ENCODE measurements at places on chromosomes 5 and 9. TPM values are rescaled to one million over a fixed set of nuclear protein-coding genes. Genes with fewer than 3 reads are reported as not detected.

Gene SAXO1
- 0.06 TPM for polyA plus RNA-seq

- DNase-seq: no peak
These were observed 123.1 kb downstream of the DROSHA start for GRCh38 chr5:31408814-31409213.

- DNase-seq: no peak
These were observed 43.1 kb upstream of the TTC39B start for GRCh38 chr9:15349892-15350761.

DNA sequence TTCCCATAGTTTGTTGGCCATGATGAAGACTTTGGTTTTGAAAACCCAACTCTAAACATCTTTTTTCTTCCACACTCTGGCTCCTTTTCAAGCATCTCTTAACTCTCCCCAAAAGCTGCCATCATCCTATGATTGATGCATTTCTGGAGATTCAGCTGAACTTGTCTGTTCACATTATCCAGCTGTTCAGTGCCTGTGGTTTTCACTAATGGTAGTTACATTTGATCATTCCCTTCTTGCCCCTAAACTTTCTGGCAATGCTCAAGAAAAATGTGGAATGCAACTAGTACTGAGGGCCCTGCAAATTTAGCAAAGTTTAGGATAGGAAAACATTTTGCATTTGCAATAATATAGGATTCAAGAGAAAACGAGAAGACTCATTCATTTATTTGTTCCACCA lies 267.5 kb downstream of the ENC1 start:
- DNase-seq: no peak

DNA sequence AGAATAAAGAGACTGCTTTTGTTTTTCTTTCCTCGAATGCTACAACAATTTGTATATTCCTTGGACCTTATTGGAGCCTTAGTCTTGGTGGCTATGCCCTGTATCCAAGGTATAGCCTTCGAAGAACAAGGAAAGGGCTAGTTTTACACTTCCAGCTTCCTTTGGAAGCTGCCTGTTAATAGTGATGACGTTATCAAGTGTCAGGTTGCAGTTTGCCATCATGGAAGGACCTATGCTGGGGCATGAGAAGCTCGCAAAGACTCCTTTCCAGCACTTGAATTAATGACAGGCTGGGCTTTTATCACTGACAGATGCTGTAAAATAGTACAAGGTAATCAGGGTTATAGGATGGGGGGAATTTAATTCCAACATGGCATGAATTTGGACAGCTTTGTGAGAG lies 157.9 kb downstream of the KDM4C start:
- DNase-seq: no peak

GRCh38 chr5:6950250-6950649 lies 237.0 kb downstream of the TENT4A start:
- DNase-seq: no peak

DNA sequence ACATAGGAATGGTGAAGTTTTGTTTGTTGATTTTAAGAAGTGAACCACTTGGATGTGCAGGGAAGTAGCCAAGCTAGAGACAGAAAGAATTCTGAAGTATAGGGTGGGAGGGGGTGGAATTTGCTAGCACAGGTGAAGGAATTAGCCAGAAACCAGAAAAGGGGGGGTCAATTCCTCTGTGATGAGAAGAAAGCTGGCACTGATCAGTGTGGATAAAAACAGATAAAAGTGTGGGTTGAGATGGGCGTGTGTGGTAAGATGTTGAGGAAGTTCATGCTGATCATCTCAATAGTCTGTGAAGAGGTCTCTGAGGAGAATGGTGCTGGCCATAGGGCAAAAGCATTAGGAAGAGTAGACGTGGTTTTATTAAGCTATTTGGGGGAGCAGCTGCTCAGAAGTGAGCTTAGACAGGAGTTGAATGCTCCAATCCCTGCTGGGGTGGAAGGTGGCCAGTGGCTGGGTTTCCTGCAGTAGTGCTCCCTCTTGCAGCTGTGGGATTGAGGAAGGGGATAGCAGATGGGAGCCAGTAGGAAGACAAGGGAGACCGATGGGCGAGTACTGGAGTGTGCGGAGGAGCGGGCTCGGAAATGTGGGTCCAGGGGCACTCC lies 88.7 kb upstream of the ELL2 start:
- DNase-seq: no peak

GRCh38 chr9:119284587-119285337 lies 84.5 kb downstream of the BRINP1 start:
- no peak for DNase-seq

GRCh38 chr5:160315968-160316367 lies 3.6 kb upstream of the CCNJL start:
- DNase-seq: no peak

DNA sequence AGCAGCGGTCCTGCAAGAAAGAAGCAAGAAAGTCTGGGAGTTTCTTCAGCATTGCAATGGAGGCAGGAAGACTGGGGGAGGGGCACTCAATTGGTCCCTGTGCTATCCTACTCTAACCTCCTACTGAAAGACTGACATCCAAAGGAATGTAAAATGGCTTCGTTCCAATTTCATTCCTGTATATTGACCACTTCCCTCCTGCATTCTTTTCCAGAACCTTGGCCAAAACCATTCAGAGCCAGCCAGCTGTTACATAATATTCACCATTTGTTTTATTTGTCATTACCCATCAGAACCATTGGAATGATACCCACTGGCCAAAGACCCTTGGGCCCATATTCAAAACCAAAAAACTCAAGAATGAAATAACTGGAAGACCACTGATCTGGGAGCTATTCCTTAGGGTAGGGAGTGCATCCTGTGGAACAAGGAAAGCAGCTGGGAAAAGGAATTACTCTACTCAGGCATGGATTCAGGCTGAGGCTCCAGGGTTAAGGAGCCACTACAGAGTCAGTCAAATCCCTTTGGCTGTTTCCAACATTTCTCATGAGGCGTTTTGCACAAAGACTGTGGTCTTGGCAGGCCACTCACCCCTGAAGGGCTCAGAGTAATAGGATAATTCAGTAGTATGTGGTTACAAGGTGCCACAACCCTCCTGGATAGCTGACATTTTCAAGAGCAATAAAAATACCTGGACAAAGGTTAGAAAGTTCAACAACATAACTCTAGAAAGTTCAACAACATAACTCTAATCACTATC lies 148.7 kb upstream of the SLC1A3 start:
- DNase-seq: no peak

DNA sequence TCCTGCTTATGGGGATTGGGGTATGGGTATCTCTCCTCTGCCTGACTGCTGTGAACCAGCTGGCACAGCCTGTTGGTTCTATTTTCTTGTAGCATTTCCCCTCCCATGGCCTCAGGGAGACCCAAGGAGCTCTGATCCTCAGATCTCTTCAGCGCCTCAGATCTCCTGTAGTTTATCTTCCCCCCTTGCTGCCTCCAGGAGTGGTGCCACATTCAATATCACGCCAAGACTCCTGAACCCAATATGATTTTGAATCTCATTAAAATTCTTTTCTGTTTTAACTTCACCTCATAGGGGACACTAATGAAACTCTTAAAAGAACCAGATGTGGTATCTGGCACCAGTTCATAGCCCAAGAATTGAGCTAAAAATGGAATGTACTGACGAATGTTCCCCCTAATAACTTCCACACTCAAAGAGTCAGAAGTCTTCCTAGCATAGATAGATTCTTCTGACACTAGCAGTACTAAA lies 59.6 kb upstream of the LIFR start:
- peak; percentile 24 for DNase-seq

DNA sequence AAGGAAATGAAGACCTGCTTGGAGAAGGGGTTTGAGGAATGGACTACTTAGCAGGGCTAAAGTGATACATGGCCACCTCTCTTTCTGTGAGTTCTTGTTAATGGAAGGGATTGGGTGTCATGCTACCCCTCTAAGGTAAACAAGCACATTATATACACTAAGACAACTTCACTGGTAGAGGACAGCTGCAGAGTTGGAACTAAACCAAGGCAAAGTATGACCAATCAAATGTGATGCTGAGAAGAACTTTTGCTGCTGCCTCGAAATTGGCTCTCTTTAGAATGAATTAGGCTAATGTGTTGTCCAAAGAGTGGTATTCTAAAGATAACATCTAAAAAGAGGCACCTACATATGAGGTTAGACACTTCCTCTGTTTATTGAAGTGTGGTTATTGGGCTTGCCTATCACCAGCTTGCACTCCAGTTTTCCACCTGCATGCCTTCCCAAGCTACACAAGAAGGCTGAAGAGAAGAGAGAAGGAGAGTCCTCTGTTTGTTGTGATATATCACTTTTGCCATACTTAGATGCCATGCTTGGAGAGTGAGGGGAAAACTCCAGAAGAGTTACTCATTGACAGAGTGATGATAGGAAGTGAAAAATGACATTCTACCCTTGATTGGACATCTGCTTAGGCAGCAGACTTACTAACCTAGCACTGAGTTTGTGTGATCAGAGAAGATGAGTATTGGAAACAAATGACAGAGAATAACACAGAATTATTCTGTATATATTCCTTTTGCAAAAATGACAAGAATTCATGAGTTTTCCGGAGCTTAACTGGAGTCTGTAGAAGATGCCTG lies 536.1 kb downstream of the ZNF608 start:
- no peak for DNase-seq
